ENCODE measurements at places on chromosomes 2 and 18.

DNA sequence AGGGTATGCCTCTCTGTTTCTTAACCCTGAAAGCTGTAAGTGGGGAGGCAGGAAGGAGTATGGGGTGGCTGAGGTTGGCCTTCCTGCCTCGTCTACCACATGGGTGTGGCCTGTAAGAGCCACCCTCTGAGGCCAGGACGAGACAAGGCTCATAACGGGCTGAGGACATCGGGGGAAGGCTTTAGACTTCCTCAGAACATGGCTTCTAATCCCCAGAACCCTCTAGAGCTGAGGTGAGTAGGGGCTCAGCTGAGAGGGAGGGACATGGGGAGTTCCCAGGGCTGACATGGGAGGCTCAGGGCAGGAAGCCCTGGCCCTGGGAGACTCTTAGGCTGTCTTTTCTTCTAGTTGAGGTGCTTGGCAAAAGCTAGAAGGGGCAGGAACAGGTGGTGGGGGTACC is 36.7 kb downstream of the EMX1 start:
- no peak for DNase-seq

DNA sequence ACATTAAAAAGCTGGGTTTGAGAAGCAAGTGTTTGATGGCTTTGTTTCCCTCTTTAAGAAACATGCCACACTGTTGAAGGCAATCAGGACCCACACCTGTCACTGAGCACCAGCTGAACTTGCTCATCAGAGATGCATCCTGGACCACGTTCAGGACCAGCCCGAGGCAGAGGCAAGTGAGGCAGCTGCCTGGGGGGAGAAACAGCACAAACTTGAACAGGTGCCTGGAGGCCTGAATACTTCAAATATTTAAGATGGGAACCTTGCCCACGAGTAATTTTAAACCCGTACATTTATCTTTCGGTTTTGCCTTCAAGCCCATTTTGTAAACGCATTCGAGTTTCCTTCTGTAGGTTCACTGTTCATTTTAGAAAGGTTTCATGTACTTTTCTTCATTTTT is 421.3 kb downstream of the NYAP2 start:
- DNase-seq, result no peak

GRCh38 chr18:49486606-49486952 is 455 bp downstream of the C18orf32 start:
- no peak for DNase-seq

- no peak for DNase-seq
Measured at GRCh38 chr18:43705850-43706249, 428.6 kb upstream of the SYT4 start.

- no peak for DNase-seq
Measured at GRCh38 chr2:70779491-70779890, 11.0 kb downstream of the FIGLA start.

DNA sequence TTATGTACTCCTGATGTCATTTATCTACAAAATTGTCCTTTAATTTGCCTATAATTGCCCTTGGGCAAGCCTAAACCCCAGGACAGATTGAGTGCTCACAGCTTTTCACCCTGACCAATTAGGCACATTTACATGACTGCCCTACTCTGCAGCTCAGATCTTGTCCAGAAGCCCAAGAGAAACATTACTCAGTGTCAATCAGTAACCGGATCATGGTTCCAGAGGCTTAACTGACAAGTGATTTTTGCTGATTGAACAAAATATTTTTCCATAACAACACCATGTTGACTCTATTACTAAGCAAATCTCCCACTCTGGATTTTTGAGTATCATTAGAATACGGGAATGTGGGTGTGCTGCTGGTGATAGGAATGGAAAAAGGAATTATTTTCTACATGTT is 465.4 kb upstream of the TNP1 start:
- DNase-seq, result no peak

DNA sequence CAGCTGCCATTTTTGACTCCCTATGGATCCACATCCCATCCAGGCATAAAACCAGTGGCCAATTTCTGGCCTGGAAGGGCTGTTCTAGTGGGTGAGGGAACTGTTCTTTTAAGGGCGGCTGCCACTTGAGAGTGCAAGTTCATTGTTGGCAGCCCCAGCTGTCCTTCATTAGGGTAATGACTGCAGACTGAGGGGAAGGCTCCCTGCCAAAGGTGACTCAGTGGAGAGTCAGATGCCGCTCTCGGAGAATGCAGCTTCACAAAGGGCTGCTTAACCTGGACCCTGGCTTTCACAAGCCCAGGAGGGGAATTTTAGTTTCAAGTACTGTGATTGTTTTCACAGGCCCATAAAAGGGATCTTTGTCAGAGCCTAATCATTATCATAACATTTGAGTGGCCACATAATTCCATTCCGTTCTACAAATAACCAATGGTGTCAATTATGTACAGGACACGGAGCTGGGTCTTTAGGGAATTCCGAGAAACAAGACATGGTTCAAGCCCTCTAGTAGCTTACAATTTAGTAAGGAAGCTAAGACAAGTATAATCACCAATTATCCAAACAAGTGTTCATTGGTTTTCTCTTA is 235.7 kb downstream of the CDCA7 start:
- no peak for DNase-seq

GRCh38 chr2:232999354-232999753 is 13.7 kb downstream of the NGEF start:
- DNase-seq, result no peak
